CD4-positive, CD25-positive, alpha-beta regulatory T cell (primary cell): ENCODE measurements at places on chromosomes 2 and 18. TPM values are rescaled to one million over a fixed set of nuclear protein-coding genes. Genes with fewer than 3 reads are reported as not detected.

GRCh38 chr2:71530211-71530610 lies 76.8 kb downstream of the DYSF start:
- H3K4me3 ChIP-seq = no peak overlapping the region
- no peak for DNase-seq
- H3K27ac ChIP-seq = no peak overlapping the region
- H3K36me3 ChIP-seq = no peaks in the 10 kb centered on the region
- H3K27me3 ChIP-seq = no peaks in the 10 kb centered on the region

DNA sequence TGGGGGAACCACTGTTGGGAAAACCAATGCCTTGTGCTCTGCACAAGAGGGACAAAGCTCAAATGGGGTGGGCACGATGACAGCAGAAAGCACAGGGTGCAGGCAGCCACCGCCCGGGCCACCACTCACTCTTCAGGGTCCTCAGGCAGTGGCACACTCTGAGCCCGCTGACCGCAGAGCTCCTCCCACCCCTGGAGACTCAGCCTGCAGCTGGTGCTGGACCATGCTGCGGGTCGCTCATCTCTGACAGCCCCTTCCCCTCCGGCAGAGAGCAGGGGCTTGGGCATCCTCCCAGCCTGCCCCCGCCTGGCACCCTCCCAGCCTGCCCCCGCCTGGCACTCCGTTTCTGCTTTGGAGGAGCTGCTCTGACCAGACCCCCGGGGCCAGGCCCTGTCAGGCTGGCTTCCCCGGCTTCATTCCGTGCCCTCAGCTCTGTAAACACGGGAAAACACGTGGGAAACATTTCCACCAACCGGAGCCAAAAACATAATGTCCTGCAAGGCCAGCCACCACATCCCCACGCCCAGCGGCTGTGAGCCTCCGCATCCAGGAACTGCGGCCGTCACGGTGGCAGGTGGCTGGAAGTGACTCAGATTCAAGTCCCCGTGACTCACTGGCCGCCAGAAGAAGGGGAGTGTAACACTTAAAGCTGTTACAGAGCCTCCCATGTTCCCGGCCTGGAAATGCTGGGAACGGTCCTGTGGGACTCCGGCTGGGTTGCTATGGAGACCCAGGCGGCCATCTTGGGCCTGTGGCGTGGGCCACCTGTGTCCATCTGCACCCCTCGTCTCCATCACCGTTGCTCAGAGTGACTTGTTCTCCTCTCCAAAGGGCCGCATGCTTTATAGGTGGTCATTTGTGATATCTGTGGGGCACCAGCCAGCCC lies 6.8 kb upstream of the SNED1 start:
- DNase-seq = no peak
- no peak overlapping the region for H3K27ac ChIP-seq
- H3K36me3 ChIP-seq = no peaks in the 10 kb centered on the region
- H3K4me1 ChIP-seq = peaks cover 9% of the 10 kb centered on the region
- no peaks in the 10 kb centered on the region for H3K27me3 ChIP-seq
- H3K4me3 ChIP-seq = no peak overlapping the region

GRCh38 chr18:32879497-32879896 lies 106.7 kb upstream of the KLHL14 start:
- H3K36me3 ChIP-seq = no peaks in the 10 kb centered on the region
- no peak for DNase-seq
- H3K27ac ChIP-seq = no peak overlapping the region
- H3K4me3 ChIP-seq = no peak overlapping the region

- H3K27ac ChIP-seq = no peak overlapping the region
- no peaks in the 10 kb centered on the region for H3K4me1 ChIP-seq
- no peaks in the 10 kb centered on the region for H3K36me3 ChIP-seq
- no peak overlapping the region for H3K4me3 ChIP-seq
These were observed 27.6 kb upstream of the ASAP2 start for GRCh38 chr2:9178904-9179571.

DNA sequence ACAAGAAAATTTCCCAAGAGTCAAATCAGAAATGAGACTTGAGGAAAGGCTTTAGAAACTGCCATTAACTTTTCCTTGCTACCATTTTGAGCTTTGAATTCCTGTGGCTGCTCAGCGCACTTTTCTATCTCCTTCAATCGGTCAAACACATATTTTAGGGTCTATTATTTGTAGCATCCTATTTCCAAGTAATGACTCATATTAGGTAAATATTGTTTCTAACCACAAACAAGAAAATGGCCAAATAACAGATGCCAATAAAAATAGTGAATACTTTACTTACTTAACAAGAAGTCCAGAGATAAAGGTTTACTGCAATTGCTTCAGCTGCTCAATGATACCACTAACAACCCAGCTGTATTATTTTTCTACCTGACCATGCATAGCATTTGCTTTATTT lies 29.7 kb upstream of the CCDC178 start:
- H3K4me3 ChIP-seq = no peak overlapping the region
- H3K27me3 ChIP-seq = no peaks in the 10 kb centered on the region
- H3K4me1 ChIP-seq = no peaks in the 10 kb centered on the region
- H3K27ac ChIP-seq = no peak overlapping the region

DNA sequence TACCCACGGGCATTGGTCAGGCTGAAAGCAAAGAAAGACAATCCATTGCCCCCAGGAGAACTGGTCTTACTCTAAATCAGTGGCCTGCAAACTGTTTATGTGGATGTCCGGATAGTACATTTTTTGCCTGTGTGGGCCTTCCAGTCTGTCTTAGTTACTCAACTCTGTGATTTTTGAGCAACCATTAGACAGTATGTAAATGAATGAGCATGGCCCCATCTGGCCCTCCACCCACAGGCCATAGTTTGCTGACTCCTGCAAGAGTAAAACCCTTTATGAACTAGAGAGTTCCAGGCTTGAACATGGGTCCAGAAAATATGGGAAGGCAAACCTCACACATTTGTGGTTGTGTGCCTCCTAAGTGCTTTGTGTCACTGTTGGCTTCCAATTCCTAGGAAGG lies 55.7 kb upstream of the CYP1B1 start:
- no peaks in the 10 kb centered on the region for H3K36me3 ChIP-seq
- DNase-seq = no peak
- H3K27ac ChIP-seq = no peak overlapping the region
- no peaks in the 10 kb centered on the region for H3K27me3 ChIP-seq

Gene CEP68
- polyA plus RNA-seq = 27.3 TPM
